Retinal pigment epithelial cell (primary cell): ENCODE measurements at places on chromosomes 4 and X.

GRCh38 chr4:105878668-105879067, 16.6 kb upstream of the NPNT start:
- peak; percentile 2 for DNase-seq

DNA sequence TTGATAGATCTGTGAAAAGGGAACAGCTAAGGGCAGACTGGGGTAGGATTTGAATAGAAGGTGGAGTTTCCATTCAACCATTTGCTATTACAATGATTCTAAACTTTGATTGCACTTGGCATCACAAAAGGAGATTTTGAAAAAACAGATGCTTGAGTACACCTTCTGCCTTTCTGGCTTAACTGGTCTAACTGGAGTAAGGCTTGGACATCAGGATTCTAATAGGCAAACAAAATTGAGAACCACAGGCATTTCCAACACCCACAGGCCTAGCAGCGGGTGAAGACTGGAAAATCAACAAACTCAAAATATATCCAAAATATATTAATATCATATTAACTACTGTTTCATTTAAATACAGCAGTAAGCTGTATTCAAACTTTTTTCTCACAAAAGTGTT, 1.9 kb upstream of the VEGFC start:
- DNase-seq = no peak

- no peak for DNase-seq
Measured at GRCh38 chr4:128572778-128573241, 236.7 kb upstream of the JADE1 start.

- DNase-seq = no peak
Measured at GRCh38 chr4:4852591-4853362, 6.7 kb upstream of the MSX1 start.

GRCh38 chr4:120633810-120634209, 288.7 kb downstream of the PRDM5 start:
- no peak for DNase-seq

- no peak for DNase-seq
Measured at GRCh38 chrX:68203646-68204045, 229.6 kb downstream of the OPHN1 start.

DNA sequence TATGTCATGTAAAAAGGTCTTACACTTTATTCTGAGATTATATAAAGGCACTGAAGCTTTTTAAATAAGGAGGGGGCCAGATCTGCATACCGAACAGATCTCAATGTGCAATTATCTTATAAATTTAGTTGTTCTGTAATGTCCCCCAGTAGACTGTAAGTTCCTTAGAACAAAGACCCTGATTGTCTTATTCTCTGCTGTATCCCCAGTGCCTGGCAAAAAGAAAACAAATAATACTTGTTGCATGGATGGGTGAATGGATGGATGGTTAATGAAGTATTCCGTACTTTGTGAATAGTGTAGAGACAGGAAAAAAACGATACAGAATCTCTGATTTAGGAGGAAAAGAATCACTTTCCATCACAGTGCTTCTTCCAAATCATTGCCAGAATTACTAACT, 141.5 kb downstream of the CHM start:
- DNase-seq = no peak

DNA sequence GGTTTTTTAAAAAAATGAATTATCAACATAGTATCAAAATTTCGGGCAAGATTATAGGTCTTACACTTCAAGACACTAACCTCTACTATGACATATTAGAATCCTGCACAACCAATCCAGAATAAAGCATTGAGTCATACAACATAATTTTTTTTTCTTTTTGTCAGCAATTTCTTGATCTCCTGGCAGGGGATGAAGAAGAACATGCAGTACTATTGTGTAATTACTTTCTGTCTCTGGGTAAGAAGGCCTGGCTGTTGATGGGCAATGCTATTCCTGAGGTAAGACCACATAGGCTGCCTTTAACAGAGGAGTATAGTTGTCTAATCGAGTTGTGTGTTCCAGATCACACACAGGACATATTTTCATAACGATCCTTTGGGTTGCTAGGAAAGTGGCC, 67.5 kb downstream of the FBXL5 start:
- no peak for DNase-seq

DNA sequence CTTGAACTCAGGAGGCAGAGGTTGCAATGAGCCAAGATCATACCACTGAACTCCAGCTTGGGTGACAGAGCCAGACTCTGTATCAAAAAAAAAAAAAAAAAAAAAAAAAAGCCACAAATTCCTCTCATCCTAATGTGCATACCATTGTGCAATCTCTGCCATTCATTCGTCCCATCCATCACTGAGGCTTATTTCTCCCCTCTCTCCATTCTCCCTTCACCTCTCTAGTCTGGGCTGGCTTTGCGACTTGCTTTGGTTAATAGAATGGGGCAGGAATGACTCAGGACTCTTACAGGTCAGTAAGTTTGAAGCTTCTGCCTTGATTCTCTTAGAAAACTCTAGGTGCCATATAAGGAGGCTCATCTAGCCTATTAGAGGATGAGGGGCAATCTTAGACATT, 60.3 kb upstream of the DDX3X start:
- no peak for DNase-seq

DNA sequence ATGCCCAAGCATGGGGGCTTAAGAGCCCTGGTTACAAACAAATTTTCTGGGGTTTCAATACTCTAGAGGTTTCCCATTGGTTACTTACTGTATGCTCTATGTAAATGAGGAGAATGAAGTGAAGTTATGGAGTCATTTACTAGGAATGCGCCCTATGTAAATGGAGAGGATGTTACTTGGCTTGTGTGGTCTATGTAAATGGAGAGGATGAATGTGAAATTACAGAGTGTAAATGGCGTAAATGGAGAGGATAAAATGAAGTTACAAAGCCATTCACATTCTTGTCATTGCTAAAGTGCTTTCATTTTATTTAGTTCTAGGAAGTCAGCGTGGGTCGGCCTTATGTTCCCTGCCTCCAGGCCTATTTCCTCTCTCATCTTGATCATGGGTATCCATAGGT, 810.5 kb upstream of the ADGRL3 start:
- DNase-seq = no peak

DNA sequence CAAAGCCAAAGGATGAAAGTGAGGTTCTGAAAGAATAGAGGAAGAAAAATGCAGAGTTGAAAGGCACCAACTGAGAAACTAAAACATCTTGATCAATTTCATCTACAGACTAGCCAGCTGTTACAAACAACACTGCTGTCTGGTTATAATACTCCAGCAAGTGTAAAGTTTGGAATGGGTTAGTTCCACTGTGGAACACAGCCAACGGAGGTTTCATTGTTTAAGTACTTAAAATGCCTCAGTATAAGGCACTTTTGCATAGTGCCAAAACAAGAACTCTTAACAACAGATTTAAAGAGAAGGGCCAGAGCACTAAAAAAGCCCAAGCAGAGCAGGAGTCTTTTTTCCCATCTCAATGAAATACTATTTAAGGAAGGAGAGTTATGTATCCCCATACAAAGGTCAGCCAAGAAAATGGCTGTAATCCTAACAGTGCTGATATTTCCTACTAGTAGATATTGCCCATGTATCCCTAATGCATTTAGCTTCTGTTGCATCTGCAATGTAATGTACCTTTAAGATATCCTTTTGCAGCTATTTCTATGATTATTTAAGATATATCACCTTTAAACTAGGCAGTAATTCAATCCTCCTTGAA, 16.5 kb downstream of the ACSL4 start:
- DNase-seq = no peak

- DNase-seq = no peak
Measured at GRCh38 chrX:151830911-151831310, 81.8 kb upstream of the MAGEA4 start.

- DNase-seq = no peak
Measured at GRCh38 chr4:81196126-81196650, 18.8 kb downstream of the PRKG2 start.

DNA sequence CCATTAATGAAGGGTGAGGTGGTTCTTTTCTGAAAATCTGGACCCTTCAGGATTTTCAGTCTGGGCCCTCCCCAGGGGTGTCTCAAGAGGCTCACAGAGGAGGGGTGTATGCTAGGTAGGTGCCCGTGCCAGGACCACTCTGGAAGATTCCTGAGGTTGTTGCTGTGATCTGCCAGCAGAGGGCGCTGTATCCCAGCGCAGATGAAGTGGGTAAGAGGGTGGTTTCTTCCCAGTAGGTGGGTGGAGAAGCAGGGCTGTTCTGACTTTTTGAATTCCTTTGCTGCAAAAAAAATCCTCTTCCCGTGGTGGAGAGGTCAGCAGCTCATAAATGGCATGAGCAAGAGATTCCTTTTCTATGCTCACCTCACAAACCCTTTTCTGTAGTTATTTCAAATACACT, 51.1 kb downstream of the SCML1 start:
- DNase-seq = no peak

- no peak for DNase-seq
Measured at GRCh38 chrX:103608306-103608963, 672 bp downstream of the TCEAL3 start.

DNA sequence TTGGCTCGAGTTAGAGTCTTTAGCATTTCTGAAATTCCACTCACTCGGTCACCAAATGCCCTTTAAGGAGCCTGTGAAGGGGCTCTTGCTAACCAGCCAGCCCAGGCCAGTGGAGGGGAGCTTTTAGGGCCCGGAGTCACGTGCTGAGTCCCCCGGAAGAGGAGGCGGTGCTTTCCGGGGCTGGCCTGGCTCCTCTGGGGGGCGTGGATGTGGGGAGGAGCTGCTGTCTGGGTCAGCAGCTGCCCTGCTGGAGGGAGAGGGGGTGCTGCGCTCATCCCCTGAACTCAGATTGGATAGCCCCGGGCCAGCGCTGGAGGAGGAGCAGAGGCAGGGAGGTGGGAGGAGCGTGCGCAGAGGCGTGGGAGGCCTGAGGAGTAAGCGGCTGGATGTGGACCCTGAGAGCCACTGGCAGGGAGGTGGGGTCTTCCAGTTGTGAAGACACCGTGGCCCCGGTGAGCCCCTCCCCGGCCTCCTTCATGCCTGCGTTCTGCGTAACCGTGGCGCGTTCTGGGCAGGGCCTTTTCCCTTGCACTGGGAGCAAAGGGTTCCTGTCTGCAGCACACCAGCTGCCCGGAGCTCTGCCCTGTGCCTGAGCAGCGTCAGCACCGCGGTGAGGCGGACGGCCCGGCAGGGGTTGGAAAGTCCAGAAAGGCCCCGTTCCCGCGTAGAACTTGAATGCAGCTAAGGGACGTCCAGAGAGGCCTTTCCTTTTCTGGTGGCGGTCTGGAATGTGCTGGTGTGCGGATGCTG, 19.7 kb downstream of the MAEA start:
- DNase-seq = peak; percentile 86

GRCh38 chr4:30330894-30331652, 389.1 kb upstream of the PCDH7 start:
- no peak for DNase-seq

DNA sequence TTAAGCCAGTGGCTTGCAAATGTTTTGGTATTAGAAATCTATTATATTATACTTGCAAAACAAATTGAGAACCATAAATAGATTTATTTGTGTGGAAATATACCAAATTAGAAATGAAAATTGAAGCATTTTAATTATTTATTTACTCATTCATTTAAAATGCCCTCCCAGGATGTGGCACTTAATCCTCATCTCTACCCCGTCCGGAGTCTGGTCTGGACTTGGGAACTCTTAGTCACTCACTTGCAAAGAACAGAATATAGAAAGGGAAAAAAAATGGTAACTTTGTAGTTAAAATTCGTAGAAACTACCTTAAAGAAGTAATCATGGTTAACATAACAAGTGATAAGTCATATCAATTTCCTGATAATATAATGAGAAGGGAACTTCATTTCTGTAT, 775.9 kb upstream of the INTU start:
- no peak for DNase-seq

DNA sequence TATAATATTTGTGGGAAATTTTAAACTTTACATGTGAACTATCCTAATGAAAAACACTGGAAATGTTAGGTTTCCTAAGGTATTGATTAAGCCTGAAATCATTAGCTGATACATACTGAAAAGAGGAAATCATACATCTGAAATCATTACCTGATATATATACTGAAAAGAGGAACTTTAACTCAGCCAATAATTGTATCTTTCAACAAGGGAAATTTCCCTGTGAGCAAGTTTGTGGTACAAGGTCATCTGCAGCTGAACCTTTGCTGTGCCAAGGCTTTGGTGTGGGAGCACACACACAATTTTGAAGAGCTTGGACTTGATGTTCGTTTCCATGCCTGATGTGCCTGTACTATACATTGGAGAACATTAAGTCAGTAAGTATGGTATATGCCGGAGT, 131.9 kb upstream of the USP9X start:
- DNase-seq = no peak

DNA sequence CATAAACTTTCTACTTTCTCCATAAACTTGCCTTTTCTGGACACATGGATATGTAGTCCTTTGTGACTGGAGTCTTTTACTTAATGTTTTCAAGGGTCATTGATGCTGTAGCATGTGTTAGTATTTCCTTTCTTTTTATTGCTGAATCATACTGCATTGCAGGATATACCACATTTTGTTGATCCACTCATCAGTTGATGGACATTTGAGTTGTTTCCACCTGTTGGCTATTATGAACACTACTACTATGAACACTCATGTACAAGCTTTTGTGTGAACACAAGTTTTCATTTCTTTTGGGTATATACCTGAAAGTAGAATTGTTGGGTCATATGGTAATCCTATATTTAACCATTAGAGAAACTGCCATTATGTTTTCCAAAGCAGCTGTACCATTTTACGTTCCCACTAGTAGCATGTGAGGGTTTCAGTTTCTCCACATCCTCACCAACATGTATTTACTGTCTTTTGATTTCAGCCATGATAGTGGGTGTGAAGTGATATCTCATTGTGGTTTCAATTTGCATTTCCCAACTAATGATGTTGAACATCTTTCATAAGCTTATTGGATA, 26.3 kb upstream of the GPM6B start:
- no peak for DNase-seq

DNA sequence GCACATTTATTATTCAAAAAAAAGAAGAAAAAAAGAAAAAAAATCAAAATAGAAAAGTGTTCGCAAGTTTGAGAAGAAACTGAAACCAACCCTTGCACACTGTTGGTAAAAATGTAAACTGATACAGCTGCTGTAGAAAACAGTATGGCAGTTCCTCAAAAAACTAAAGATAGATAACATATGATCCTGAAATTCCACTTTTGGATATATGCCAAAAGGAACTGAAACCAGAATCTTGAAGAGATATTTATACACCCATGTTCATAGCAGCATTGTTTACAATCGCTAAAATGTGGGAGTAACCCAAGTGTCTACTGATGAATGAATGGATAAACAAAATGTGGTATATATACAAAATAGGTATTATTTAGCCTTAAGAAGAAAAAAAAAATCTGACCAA, 155.4 kb downstream of the TBCK start:
- no peak for DNase-seq

GRCh38 chr4:129682586-129682985, 586.6 kb downstream of the C4orf33 start:
- no peak for DNase-seq

- no peak for DNase-seq
Measured at GRCh38 chr4:123661080-123661737, 264.6 kb downstream of the SPRY1 start.

GRCh38 chr4:122765692-122766352, 33.3 kb downstream of the BBS12 start:
- DNase-seq = no peak

DNA sequence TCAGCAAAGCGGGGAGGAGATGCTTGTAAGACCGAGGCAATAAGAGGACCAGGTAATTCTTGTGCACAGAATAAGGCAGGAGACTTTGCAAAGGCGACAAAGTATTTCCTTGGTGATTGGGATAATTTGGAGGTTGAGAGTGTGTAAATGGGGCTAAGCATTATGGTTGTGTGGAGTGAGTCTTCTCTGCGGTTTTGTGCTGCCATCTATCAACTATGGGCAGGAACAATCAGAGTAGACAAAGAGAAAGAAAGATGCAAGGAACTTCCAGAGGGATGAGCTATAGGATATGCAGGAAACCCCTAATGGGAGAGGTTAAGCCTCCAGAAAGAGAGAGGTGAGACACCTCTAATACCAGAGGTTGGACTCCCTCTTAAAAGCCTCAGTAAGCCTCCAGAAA, 339.8 kb downstream of the PAPSS1 start:
- DNase-seq = no peak
